Smooth muscle cell of the brain vasculature (primary cell): ENCODE measurements at places on chromosomes 5 and 9.

GRCh38 chr9:113682297-113682771 lies 193.8 kb upstream of the ZNF618 start:
- peak; percentile 72 for DNase-seq

DNA sequence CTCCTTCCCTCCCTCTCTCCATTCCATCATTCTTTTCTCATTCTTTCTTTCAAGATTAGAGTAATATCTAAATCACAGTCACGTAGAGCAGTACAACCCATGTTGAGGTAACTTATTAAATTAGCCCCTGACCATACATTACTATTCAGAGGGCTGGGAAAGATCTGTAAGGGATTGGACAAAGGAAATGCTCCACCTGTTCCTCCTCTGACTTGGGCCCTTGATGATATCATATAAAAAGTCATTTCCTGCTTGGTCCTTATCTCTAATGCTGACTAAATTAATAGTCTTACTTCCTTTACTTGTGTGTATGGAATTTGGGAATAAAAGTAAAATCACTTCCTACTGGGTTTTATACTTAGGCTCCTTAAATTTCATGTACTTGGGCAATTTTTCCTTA lies 40.8 kb downstream of the SNX18 start:
- DNase-seq, result no peak

- no peak for DNase-seq
Measured at GRCh38 chr5:92849756-92850155, 731.3 kb downstream of the NR2F1-AS1 start.

DNA sequence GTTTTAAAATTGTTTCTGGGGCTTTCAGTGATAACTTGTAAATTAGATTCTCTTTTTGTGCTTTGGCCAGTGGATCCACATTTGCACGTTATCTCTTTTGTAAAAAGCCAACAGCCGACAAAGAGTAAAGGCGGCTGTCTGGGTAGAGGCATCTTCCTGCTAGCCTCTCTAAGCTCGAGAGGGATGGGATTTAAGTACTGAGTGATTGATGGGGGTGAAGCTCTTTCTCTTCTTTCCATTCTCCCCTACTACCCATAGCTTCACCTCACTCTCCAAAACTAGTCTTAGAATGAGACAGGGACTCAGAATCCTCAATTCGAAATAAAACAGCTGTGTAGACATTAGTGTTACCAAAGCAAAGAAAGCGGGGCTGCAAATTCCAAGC lies 3.4 kb downstream of the PBX3 start:
- DNase-seq, result no peak

GRCh38 chr9:132146039-132146438 lies 15.8 kb upstream of the NTNG2 start:
- DNase-seq, result no peak

GRCh38 chr9:123820139-123820538 lies 109.8 kb downstream of the DENND1A start:
- DNase-seq, result no peak

GRCh38 chr5:105917189-105917588 lies 1753.5 kb downstream of the EFNA5 start:
- no peak for DNase-seq

- no peak for DNase-seq
Measured at GRCh38 chr9:134173127-134174072, 9.0 kb upstream of the RNU6ATAC start.

- peak; percentile 26 for DNase-seq
Measured at GRCh38 chr5:93621327-93621798, 38.3 kb downstream of the NR2F1 start.

GRCh38 chr9:130332384-130332926 lies 66.9 kb downstream of the HMCN2 start:
- no peak for DNase-seq

DNA sequence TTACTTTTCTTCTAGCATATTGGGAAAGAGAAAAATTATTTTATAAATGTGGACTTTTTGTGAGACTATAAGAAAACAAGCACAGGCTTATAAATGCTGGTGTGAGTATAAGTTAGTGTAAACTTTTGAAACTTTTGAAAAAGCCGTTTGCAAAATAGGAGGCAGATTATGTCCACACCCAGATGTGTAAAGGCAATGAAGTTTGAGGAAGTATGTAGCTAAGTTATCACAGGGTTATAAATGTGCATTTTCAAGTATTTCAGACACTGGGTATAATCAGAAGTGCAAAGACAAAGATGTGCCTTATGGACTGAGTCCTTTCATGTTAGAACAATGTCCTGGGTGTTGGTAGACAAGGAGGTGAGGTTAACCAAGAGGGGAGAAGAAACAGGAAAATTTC lies 85.5 kb downstream of the ANXA1 start:
- DNase-seq, result no peak

DNA sequence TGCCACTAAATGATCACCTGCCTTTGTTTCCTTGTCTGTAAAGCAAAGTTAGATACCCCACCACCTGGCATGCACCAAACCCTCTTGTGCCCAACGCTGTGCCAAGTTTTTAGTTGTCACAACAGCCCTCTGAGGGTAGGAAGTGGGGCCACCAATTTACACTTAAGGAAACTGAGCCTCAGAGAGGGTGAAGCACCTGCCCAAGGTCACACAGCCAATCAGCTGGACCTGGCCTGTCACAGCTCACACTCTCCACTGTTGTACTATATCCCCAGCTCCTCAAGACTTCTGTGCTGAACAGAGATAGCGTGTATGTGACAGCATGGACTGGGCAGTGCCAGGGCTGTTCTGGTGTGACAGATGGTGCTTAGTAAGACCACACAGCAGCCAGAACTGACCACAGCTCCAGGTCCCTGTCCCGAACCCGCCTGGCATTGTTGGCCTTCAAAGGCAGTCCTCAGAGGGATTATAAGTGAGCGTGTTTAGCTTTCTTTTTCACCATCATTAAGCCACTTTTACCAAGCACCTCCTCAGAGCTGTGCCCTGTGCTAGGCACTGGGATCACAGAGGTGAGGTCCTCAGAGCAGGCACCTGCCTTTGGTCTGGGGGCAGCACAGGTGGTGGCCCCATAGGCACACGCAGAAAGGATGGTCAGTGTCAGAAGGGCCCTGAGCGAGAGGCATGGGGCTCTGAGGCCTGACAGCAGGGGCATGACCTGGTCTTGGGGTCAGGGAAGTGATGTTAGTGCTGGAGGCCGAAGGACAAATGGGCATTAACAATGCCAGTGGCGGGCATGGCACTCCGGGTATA lies 71.1 kb downstream of the COL27A1 start:
- no peak for DNase-seq

DNA sequence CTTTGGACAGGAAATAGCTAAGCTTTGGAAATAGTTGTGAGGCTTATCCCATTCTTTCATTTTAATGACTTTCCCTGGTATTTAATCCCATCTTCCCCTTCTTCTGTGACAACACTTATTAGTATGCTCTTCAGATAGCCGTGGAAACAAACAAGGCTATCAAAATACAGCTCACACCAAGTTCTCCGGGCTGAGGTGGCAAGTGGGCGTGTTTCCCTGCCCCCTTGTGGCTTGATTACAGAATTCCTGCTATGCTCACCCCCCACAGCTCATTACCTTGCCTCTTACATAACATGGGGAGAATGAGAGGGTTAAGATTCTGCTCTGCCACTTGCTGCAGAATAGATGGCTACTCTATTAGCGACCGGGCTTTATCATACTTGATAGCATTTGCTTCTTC lies 437.1 kb upstream of the TLE4 start:
- DNase-seq, result no peak

DNA sequence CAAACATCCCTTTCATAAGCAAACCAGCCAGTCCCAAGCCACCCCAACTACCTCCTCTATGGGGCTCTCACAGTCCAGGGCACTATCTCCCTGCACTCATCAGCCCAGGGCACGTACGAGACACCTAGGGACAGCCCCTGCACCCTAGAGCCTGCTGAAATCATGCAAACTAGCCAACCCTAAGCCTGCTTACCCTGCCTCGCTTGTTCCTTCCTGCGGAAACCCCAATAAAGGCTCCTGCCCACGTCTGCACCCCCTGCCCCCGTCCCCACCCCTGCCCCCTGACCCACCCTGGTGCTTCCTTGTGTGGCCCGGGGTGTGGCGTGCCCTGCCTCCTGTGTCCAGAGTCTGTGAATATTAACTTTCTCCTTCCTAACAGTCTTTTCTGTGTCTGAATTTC lies 135.9 kb downstream of the GADD45G start:
- no peak for DNase-seq

DNA sequence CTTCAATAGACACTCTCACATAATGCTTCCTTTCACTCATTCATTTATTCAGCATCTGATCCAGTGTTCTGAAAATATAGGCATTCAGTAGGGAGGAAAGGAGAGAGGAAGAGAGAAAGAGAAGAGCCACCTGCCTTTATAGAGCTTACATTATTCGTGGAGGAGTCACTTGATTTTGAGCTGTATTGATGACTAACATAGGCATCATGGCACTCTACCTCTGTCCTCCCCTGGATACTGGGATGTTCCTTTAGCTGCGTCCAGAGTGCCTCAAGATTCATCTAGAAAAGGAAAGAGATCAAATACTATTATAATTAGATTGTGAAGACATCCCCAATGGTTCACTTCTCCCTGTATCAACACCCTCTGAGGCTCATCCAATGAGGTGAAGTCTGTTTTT lies 345.1 kb downstream of the SPATA31D1 start:
- no peak for DNase-seq

- no peak for DNase-seq
Measured at GRCh38 chr9:131524665-131525315, 6.3 kb downstream of the UCK1 start.

- no peak for DNase-seq
Measured at GRCh38 chr9:81526587-81526986, 162.8 kb downstream of the TLE1 start.

GRCh38 chr5:62127098-62127736 lies 178.8 kb upstream of the KIF2A start:
- DNase-seq, result no peak

DNA sequence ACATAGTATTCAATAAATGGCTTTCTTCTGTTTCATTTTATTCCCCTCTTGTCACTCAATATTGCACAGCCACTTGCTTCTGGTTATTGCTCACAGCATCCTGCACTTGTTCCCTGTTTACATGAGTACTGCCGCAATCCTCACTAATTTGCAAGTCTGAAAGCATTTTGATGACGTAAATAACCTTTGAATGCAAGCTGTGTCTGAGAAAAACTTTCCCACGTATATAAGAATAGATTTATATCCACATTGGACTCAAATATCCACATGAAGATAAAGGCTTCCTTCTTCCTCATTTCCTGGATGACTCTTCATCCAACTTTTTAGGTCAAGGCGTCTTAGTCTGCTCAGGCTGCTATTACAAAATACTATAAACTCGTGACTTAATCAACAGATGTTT lies 88.2 kb upstream of the DAP start:
- DNase-seq, result no peak

DNA sequence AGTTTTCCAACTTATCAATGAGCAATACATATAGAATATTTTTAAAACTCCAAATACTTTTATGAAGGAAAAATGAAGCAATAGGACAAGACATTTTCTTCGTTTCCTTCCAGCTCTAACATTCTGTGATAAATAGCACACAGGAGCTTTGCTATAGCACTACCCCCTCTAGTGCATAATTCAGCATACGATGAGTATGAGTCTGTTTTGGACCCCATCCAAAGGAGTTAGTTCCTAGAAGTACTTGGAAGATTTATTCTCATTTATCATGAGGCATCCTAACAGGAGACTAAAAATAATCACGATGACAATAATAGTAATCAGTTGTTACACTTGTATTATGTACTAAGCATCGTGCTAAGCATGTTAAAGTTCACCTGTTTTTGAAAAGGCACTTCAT lies 1061.3 kb upstream of the DMAC1 start:
- DNase-seq, result no peak

DNA sequence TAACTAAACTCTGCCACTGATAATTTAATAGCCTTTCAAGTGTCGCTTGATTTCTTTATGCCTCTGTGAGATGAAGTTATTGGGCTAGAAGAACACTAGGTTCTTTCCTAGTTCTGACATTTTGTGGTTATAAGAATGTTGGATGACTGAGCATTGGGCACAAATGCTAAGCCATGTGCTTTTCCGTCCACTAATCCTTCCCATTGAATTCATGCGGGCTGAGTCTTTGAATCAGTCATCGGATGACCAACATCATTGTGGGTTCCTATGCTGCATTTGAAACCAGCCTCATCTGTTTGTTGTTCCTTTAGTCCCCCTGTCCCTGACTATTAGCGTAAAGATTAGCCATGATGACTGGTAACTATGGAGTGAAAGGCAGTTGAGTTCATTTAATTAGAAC lies 58.5 kb downstream of the ALDH1A1 start:
- no peak for DNase-seq

DNA sequence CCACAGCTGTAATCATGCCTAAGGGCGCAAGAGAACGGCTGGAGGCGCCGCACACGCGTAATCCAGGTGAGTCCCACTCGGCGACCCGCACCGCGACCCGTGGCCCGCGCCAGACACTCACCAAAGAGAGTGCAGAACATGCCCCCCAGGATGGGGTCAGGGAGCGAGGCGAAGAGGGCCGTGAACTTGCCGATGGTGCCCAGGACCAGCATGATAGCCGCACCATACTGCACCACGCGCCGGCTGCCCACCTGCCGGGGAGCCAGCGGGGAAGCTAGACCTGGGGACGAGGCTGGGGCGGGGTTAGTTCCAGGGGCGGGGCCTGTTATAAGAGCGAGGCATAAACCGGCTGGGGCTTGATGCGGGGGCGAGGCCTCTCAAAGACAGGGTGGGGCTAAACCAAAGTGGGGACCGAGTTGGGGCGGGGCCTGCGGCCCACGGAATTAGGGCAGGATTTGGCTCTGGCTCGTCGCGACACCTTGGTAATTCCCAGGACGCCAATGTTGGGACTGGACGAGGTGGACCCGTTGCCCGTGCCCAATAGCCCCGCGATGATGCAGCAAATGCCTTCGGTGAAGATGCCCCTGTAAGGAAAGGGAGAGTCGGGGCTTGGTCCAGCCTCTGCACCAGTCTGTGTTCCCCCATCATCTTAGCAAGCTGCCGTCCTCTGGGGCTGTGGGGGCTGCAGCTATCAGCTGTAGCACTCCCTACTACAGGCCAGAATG lies 4.8 kb downstream of the SLC23A1 start:
- DNase-seq, result no peak

GRCh38 chr9:112869041-112869529 lies 21.6 kb downstream of the SLC46A2 start:
- no peak for DNase-seq

GRCh38 chr9:99138424-99139284 lies 33.7 kb downstream of the TGFBR1 start:
- DNase-seq, result no peak

- no peak for DNase-seq
Measured at GRCh38 chr5:94815313-94816039, 197.0 kb downstream of the SLF1 start.

GRCh38 chr9:93125331-93125894 lies 8.6 kb downstream of the NINJ1 start:
- no peak for DNase-seq

GRCh38 chr5:160039810-160040470 lies 31.0 kb downstream of the TTC1 start:
- DNase-seq, result no peak

DNA sequence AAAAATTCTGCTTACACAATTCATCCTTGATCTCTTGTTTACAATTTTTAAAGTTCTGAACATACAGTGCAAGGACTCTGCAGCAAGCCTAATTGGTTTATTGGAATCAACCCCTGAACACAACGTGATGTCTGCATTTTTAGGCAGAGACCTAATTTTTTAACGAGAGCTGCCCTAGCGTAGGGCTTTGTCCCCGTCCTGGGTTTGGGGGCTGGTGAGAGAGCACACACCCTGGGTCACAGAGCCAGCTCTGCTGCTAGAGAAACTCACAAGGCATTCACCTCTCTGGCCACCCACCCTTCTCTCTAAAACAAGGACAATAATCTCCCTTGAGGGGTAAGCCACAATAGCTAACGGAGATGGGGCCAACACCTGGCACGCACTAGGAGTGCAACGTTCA lies 28.2 kb downstream of the SH3PXD2B start:
- DNase-seq, result no peak
